Pulmonary artery endothelial cell (primary cell): ENCODE measurements at places on chromosomes 3 and 15.

DNA sequence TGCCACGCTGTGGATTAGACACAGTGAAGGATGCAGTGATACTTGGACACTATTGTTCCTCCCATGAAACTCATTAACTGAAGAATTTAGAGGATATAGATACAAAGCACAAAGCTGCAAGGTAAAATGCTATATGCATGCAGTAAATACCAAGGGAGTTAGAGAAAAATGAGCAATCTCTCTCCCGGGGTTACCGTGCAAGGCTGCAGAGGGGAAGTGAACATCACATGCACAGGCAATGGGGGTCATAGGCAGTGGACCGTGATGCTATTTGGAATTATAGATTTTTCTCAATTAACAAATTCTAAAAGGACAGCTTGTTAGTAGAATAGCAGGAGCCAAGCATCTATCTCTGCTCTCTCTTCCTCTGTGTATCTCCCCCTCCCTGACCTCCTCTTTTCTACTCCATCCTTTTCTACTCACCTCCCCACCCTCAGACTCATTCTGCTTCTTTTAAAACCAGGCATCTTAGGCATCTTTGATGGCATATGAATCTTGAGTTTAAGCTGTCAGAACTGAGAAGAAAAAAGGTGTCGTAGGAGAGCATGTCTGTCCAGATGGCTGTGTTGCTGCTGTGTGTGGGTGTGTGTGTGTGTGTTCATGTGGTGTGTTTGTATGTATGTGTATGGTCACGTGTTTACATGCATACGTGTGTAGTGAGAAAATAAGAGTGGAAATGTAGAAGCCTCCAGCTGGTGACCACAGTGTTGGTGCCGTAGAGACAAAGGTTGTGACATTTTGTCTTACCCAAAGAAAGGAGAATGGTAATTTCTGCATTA, 339.0 kb downstream of the EPHB1 start:
- no peak for DNase-seq

GRCh38 chr3:70177881-70178645, 134.4 kb downstream of the MDFIC2 start:
- no peak for DNase-seq

DNA sequence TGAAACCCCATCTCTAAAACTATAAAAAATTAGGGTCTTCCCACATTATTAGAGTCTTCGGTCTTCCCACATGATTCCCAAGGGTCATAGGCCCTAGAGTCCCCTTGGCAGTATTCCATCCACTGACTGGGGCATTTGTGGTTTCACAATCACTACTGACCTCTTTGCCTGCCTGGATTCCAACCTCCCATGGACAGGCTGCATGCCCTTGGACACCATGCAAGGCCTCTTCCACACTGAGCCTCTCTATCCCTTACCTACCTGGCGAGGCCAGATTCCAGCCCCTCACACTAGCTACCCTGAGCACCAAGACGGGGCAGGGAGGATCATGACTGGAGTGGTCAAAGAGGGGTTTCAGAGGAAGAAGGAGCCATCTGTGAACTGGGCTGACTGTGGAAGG, 64.4 kb downstream of the SRGAP3 start:
- no peak for DNase-seq

GRCh38 chr3:127702151-127702578, 29.4 kb downstream of the ABTB1 start:
- no peak for DNase-seq

DNA sequence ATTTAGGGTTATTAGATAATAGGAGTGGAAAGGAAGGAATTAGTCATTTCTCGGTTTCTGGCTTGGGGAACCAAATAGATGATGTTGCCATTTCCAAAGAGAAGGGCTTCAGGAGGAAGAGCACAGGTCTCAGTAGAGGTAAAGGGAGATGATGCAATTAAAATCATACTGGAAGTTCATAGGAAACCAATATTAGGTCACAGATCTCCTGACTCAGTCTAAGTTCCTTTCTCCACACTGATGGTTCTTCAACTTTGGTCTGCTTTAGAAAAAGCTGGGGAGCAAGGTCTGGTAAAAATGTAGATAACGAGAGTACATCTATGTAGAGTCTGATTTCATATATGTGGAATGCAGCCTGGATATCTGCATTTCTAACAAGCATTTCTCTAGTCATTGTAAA, 130.9 kb downstream of the POLQ start:
- DNase-seq, result no peak

DNA sequence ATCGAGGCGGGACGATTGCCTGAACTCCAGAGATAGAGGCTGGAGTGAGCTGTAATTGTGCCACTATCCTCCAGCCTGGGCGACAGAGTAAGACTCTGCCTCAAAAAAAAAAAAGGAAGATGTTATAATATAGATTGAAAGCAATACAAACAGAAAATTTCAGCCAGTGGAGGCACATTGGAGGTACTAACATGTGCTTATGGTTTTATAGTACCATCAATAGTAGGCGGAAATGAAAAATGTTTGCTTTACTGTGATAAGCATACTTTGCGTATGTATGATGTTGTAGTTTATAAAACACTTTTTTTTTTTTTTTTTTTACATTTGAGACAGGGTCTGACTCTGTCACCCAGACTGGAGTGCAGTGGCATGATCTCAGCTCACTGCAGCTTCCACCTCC, 8.8 kb downstream of the RAD54L2 start:
- no peak for DNase-seq

DNA sequence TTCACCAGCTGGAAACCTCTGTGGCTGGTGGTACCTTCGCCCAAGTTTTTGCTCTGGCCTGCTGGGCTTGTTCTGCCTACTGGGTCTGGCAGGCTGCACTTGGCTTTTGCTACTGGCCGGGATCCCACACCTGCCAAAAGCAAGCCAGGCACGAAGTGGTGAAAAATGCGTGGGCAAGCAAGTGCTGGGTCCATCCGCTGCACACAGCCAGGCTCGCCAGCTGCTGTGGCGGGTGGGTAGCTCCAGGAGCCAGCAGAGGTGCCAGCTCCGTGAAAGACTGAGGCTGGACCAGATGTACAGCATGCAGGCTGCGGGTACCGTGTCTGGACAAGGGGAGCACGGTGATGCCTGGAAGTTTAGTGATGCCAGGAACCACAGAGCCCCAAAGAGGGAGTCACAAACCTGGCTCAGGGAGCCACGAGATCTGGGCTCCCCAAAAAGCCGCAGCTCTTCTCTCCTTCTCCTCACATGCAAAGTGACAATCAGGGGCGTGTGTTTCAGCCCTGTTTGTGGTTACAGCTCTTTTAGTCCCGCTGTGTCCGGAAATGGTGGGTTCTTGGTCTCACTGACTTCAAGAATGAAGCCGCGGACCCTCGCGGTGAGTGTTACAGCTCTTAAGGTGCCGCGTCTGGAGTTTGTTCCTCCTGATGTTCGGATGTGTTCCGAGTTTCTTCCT, 1455.6 kb upstream of the GBE1 start:
- DNase-seq, result no peak

DNA sequence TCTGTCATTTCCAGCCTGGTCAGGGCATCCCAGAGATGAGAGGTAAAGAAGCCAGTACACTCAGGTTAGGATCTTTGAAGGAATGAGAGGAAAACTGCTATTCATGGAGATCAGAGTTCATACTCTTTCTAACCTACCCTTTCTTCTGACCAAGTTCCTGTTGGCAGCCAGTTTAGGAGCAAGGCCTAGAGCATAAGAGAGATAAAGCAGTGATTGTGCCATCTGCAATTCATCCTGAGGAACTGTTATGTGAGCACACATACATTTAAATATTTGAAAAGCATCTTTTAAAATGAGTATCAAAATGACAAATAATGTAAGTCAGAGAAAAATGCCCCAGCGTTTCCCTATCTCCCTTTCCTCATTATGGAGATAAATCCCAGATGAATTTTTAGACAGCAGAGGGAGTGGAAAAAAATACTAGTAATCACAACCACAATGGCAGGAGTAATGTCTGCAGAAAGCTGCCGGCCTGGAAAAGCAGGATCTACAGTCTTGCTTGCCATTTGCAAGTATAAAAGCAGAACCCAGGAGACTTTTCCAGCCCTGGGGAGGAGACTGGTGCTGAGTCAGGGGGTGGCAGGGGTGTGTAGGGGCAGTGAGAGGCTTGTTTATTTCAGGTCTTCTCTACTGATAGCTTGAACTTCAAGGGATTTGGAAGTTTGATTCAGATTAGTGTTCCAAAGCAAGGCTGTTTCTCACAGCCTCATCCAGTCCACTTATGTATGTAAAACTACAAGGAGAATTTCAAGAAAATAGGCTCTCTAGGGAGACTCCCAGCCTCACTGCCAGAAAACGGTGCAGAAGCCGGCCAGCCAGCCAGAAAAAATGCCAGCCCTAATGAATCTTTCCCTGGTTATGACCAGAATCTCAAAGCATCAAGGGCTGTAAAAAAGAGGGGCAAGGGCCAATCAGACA, 1052.4 kb downstream of the TUSC7 start:
- no peak for DNase-seq
